Suppressor macrophage treated with lipopolysaccharide for 1 hour (primary cell): ENCODE measurements at places on chromosomes 3 and 15.
A peak's percentile ranks its signal among the peaks of the same experiment; 100 is the strongest.

- DNase-seq, result no peak
Observed at GRCh38 chr3:108114423-108115065, 23.7 kb upstream of the CD47 start.

DNA sequence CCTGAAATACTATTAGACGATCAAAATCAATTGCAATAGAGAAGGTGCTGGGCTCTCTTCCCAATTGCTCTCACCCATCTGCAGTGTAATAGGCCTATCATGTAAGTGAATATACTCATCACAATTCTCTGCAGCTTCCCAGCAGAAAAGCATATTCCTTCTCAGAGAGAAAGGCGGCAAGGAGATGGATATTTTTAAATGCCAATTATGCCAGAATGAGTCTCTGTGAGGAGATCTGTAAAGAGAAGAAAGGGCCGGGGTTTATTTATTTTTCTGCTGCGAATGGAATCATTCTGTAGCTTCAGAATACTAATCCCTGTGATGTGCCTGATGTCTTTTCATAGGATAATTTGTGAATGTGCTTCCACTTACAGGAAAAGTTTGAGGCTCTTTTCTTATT lies 112.0 kb downstream of the APBA2 start:
- DNase-seq, result no peak

GRCh38 chr15:68228971-68229385 lies 550 bp downstream of the CLN6 start:
- DNase-seq, result no peak

DNA sequence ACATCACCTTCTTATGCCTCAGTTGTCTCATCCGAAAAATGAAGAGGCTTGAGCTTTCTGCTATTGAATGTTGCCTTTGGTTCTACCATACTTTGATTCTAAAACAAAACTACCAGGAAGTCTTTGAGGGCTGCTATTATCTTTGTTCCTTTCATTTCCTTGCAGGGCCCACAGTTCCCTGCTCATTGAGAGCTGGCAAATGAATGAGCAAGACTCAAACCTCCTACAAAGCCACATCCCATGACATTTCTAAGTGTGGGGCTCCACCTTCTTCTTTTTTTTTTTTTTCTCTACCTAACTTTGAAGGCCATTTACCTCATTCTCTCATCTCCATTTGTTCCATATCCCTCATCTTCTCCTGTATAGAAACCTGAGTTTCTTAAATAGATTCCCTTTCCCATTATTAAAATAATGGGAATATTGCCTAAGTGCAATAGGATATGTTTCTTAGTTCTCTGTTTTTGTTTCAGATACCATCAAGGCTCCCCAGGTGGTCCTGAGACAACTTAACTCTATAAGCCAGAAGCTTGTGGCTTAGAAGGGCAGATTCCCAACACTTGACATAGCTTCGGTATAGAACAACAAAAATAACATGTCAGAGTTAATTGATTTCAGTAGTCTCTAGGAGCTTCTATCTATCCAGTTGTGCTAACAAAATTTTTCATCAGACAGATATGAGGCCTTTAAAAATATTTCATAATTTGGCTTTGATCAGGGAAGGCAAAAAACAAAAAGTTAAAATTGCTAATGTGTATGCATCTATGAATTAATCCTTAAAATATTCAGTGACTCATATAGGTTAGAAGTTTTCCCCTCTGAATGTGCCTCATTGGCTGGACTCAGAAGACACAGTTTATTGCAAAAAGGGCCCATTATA lies 951.6 kb downstream of the TUSC7 start:
- DNase-seq, result no peak

DNA sequence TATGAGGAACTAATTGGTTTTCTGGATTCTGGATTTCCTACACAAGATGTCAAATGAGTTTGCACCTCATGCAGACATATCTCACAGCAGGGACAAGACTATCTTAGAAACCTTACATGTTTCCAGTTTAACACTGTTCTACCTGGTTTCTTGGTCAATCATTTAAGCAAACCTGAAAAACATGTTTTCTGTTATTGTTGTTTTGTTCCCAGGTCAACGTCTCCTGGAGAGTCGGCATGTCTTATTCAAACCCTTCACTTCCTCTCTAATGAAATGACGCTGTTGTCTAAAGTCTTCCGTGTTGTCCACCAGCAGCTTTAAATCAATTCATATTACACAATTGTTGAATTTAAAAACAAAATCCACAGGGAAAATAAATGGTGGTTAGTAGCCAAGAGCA lies 150.9 kb downstream of the CNTN3 start:
- no peak for DNase-seq

DNA sequence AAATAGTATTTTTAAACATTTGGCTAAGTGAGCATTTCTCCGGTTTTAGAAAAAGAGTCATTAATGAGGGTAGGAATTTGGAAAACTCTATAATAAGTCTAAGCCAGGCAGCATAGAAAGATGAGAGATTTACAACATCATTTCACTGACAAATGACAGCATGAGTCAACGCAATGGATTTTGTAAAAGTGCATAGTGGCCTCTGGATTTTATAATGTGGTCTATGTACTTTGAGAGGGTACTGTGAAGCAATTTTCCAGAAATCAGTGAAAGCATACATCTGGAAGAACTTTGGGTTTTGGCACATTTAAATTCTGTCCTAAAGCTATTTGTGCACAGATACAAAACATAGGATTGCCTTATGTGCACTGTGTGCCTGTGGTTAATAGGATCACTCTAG lies 130.8 kb upstream of the CCNL1 start:
- DNase-seq, result no peak

DNA sequence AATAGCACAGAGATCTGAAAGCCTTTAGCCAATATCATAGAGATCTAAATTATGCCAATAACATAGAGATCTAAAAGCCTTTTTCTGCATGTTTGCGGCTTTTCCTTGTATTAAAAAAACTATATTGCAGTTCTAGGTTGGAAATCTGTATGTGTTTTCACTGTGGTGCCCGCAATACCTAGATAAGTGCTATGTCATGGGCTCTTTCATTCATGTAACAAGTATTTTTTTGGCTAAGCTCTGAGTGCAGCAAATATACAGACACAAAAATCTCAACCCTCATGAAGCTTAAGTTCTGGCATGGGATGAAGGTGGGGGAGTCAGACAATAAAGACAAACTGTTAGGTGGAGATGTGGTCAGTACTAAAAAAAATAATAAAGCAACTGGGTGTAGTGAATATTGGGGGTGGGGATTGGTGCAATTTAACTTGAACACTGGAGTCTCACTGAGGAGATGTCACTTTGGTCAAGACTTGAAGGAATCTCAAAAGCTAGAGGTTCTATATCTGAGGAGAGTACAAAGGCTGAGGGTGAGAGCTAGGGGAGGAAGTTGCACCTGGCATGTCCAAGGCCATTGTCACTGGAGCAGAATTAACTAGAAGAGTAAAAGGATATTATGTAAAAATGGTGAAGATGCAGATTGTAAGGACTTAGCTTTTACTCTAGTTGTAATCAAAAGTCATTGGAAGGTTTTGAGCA lies 973 bp downstream of the BUB1B start:
- DNase-seq, result no peak

DNA sequence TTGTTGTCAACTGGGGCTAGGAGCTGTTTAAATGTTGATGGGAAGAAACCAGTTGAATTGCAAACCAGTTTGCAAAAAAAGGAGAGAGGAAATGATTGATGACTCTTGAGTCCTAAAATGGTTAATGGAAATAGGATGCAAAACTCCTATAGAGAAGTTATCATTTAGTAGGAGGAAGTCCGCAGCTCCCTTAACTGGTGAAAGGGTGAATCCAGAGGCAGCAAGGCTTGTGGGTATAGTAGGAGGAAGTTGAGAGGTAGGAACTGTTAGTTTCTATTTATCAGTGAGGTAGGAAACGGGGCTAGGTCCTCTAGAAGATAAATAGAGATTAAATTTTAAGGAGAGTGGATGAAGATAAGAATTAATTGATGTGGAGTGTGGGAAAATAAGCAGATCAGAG lies 15.4 kb downstream of the IREB2 start:
- DNase-seq, result peak; percentile 70

DNA sequence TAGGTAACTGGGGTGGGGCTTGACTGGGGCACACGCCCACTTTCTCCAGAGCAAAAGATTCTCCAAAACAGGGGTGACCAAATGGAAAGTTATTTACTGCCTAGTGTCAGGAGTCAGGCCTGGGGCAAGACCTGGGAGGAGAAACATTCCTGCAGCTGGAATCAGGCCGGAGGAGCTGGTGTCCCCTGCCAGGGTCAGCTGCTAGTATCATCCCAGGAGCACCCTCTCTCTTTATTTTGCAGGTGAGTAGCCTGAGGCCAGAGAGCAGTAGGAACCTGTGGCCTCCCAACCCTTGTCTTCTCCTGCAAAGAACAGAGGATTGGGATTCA lies 32.9 kb downstream of the DNAJB8 start:
- DNase-seq, result no peak

DNA sequence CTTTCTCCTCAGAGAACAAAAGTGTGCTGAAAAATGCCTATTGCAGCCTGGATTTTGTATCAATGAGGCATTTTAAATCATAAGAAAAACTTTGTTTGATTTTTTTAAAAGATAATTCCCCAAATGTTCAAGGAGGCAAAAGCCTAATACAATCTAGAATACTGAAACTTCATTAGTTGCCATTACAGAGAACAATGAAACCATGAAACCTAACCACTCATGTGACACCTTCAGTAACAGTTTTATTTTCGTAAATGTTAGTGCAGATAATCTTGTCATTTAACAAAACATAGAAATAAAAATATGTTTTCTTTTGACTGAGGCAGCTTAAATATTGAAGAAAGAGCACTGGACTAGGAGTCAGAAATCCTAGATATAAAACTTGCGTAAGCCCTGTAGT lies 655.9 kb downstream of the RBMS3 start:
- DNase-seq, result no peak

DNA sequence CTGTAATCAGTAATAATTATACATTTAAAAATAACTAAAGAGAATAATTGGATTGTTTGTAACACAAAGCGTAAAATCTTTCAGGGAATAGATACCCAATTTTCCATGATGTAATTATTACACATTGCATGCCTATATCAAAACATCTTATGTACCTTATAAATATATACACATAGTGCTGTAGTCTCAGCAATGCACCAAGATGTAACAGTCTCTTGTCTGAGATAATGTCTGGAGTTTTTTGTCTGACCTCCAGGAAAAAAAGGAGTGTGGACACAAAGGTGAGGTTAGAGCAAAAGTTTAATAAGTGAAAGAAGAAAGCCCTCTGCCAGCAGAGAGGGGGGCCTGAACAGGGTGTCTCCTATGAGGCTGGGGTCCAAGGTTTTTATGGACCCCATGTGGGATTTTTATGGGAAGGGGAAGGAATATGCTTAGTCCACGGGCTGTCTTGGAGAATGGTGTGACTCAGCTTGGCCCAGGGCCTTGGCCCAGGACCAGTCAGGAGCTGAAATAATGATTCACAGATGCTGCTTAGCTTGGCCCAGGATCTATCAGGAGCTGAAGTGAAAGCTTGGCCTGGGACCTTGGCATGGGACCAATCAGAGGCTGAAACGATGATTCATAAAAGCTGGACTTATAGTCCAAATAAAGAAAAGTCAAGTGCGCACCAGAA lies 545.0 kb downstream of the ZPLD1 start:
- DNase-seq, result no peak

- peak; percentile 38 for DNase-seq
Observed at GRCh38 chr3:119323723-119324085, 29.5 kb downstream of the ARHGAP31 start.
